Right cardiac atrium (tissue), 5 donors: ENCODE measurements at places on chromosomes 16 and 17. TPM values are rescaled to one million over a fixed set of nuclear protein-coding genes. Genes with fewer than 3 reads are reported as not detected.

The ACSM2B gene
- not detected for total RNA-seq

The FOXC2 gene
- total RNA-seq: 2.3 TPM

The TBC1D3K gene
- total RNA-seq: not detected

DNA sequence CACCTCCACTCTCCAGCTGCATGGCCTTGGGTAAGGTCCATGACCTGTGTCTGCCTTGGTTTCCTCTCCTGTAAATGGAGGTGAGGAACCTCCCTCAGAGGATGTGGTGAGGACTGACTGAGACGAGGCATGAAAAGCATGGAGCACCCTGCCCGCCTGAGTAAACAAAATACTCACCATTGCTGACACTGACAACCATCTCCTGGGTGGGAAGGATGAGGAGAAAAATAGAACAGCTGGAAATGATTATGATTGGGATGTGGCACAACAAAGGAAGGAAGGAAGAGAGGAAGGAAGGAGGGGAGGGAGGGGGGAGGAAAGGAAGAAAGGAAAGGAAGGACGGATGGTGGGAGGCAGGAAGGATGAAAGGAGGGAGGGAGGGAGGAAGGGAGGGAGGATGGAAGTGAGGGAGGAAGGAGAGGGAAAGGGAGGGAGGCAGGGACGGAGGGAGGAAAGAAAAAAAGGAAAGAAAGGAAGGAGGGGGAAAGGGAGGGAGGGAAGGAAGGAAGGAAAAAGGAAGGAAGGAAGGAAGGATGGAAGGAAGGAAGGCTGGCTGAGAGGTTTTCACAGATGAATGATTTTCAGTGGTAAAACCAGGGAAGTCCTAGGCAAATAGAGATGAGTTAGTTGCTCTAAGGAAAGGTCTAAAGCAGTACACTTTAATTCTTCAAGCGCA lies 276.5 kb upstream of the XYLT1 start:
- DNase-seq: no peak

- peak; percentile 49 for DNase-seq
Observed at GRCh38 chr17:8954339-8954738, 11.2 kb downstream of the PIK3R5 start.

- peak; percentile 64 for DNase-seq
Observed at GRCh38 chr16:27495191-27495590, 54.5 kb downstream of the GTF3C1 start.

GRCh38 chr17:28159924-28160323 lies 117.4 kb downstream of the NLK start:
- no peak for DNase-seq
